ENCODE measurements at places on chromosomes 1 and 21.

DNA sequence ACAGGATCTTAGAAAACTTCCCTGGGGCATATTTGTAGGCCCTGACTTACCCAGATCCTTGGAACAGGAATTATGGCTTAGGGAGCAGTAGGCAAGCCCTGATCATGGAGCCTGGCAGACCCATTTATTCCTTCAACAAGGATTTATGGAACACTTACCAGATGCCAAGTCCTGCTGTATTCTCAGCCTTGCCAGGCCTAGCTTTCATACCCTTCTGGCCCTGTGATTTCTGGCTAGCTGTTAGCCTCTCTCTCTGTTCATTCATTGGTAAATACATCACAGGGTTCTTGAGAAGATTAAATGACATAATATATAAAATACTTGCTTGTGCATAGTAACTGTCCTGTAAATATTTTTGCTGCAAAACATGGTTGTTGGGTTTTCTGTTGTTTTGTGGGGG is 32.4 kb upstream of the SRP9 start:
- no peak for DNase-seq

DNA sequence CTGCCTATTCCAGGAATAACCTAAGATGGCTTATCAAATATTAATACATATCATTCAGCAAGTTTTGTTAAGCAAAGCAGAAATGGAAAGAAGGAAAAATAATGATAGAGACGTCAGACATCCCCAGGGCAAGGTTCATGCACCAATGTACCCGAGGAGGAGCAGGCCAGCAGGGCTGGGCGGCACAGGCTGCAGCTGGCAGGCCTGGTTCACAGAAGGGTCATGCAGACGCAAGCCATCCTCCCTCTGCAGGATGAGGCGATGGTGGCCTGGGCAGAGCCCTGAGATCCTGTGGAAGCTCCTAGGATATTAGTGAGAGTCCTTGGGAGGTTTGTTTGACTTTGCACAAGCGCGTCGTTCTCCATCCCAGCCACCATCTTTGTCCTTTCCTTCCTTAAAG is 30.0 kb downstream of the BATF3 start:
- no peak for DNase-seq

DNA sequence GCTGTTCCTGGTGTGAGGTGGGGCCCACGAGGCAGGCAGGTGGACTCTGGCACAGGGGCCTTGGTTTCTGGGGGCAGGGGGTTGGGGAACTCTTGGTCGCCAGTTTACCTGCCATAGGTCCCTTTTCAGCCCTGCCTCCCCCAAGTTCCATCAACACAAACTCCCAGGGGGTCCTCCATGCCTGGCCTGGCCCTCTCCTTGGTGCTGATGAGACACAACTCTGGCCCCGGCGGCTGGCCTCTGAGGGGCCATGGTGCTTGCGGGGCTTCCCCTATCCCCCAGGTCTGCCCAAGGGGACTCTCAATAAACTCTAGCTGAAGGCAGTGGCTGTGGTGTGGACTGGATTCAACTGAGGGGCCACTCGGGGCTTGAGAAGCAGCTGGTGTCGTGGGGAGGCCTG is 16.0 kb downstream of the HTR6 start:
- no peak for DNase-seq

GRCh38 chr1:110393691-110394492 is 3.1 kb upstream of the SLC16A4 start:
- DNase-seq = peak; percentile 82

GRCh38 chr1:156001662-156002171 is 19.0 kb downstream of the SSR2 start:
- peak; percentile 78 for DNase-seq

DNA sequence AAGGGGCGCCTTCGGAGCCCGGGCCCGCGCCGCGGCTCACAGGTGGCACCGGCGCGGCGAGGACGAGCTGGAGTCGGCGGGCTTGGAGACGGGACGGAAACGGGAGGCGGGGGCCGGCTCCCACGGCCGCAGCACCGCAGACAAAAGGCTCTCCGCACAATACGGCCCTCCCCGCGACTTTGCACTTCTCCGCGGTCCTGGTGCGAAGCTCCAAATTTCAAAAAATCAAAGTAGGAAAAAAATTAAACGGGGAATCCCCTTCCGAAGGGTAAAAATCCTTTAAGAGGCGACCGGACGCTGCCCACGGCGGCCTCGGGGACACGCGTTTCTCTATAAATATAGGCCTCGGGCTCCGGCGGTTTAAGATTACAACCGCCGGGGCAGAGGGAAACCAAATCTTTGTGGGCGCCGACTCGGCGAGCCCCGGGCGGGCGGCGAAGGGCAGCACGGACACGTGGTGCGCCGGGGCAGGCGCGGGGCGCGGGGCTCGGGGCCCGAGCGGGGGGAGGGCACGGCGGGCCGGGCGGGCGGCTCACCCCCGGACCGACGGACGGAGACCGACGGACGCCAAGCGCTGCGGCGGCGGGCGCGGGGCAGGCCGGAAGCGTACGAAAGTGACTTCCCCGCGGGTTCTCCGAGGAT is 453 bp downstream of the PABPC4 start:
- no peak for DNase-seq

DNA sequence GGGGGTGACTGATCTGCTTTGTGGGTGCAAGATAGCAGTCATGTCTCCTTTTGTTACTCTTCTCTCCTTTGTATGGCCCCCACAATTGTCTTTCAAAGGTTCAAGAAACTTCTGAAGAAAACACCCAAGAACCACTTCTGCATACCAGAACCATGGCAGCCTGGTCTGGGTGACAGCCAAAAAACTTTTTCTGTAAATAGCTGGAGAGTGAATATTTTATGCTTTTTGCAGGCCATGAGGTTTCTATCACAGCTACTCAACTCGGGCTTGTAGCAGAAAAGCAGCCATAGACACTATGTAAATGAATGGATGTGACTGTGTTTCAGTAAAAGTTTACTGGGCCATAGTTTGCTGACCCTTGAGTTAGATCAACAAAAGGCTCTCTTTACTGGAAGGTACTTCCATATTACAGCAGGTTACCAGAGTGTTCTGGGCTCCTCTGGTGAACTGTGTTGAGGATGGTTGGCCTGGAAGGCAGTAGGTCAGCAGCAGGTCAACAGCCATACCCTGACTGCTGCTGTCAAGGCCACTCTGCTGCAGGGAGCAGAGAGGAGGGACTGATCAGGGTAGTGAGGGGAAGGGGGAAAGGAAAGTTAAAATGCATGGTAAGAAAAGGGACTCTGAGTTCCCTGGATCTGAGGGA is 116.4 kb downstream of the GDAP2 start:
- peak; percentile 79 for DNase-seq

- DNase-seq = no peak
Observed at GRCh38 chr1:52579415-52579814, 22.8 kb upstream of the GPX7 start.

DNA sequence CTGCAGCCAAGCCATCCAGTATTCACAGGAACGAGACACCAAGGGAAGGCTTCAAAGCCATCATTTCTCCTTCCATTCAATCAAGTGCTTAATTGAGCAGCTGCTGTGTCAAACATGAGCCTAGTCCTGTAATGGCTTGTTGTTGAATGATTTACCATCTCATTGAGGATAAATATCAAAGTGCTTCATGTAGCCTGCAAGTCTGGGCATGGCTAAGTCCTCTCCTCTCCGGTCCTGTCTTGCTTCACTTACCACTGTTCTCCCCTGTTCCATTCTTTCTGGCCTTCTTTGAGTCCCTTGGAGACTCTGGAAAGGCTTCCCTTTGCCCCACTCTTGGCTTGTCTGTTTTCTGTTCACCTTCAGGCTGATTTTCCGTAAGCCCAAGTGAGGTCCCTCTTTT is 279.8 kb downstream of the PBX1 start:
- DNase-seq = no peak

DNA sequence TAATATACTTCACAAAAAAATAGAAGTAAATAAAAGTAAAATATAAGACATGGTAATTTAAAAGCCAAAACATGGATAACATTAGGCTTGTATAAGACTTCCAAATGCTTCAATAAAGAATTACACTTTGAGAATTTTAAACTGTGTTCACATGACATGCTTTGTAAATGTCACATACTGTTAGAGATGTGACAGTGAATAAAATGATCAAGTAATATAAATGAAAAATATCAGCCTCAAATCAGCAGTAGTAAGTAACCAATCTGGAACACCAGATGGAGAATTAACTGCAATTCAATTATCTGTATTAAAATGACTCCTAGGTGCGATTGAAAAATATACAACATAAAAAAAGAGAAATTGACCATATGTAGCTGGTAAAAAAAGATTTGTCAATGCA is 1260.8 kb downstream of the BRINP3 start:
- no peak for DNase-seq

DNA sequence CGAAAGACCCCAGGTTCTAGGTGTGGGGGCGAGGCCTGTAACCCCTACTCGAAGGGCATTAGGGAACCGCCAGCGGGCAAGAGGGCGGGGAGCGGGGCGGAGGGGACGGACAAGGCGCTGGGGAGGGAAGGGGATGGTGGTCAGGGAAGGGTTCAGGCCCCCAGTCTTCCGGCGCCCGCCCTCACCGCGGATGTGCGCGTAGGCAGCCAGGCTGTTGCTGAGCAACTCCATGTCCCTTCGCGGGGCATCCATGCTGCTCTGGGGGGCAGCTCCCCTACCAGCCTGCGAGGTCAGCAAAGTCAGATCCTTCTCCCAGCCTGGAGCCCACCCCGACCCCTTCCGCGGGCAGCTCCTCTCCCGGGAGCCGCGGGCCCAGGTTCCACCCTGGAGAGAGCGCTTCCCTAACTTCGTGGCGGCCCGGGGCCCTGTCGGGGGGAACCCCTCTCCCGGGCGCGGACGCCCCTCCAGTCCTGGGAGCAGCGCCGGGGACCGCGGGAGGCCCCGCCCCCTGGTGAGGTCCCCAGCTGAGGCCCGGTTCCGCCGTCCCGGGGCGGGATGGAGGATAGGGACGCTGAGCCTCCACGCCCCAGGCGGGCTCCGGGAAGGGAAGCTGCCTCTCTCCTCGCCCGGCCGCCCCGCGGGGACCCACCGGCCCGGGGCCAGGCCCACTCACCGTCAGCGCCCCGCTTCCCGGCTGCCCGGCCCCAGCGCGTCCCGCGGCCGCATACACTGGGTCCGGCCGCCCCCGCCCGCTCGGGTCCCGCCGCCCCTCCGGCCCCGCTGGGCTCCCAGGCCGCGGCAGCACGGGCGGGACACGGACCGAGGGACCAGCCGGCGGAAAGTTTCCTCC is 434 bp downstream of the EVA1B start:
- DNase-seq = peak; percentile 43

GRCh38 chr21:36694593-36695282 is 4.2 kb upstream of the SIM2 start:
- no peak for DNase-seq

DNA sequence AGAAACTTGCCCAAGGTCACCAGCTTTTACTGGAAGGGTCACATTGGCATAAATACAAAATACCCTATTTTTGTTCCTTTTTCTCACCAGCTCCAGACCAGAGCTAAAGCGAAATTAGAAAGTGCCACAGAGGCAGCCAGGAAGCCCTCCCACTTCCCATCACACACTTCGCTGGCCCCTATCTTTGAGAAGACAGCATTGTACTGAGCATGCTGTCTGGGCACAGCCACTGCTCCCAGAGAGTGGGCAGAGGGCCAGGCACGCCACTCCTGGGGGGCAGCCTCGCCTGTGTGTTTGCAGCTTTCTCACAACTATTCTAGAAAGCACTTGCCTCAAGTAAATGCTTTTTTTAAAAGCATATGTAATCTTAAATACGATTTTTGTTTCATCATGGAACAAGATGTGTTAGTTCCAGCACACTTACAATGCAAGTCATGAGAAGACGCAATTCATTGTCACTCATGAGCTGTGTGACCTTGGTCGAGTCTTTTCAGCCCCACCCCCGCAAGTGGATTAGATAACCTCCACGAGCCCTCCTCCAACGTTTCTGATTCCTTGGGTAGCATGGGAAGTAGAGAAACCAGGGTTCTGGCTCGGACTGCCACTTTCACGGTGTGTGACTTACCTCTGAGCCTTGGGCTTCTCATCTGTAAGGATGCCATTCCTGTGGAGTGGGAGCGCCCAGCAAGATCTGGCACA is 25.7 kb upstream of the EPHA8 start:
- DNase-seq = no peak

- DNase-seq = no peak
Observed at GRCh38 chr1:226026833-226027232, 27.7 kb upstream of the SDE2 start.

DNA sequence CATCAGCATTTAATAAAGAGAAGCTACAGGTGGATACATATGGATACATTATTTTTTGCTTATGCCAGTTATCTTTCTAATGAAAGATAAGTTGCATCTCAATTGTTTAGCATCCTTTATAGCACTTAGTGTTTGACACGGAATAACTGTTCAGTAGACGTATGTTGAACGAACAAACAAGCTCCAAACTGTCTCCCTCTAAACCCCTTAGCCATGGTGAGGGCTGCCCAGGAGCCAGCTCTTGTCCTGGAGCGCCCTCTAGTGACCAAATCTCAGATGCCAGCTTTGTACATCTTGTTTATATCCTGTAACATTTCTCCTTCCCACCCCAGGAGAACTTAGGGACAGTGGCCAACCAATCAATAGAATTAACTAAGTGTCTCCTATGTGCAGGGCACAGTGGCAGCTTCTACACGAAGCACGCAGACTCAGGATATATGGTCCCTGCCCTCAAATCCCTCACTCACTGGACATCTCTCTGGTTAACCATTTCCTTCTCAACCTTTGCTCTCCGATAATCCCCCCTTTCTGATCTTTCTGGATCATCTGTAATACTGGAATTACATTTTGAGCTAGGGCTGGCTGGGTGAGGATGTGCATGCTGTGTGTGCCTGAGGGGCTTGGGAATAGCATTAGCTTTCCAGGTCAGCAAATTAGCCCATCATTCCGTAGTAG is 22.9 kb downstream of the KCNA10 start:
- DNase-seq = peak; percentile 64

GRCh38 chr1:215146240-215146975 is 63.9 kb downstream of the KCNK2 start:
- peak; percentile 58 for DNase-seq

DNA sequence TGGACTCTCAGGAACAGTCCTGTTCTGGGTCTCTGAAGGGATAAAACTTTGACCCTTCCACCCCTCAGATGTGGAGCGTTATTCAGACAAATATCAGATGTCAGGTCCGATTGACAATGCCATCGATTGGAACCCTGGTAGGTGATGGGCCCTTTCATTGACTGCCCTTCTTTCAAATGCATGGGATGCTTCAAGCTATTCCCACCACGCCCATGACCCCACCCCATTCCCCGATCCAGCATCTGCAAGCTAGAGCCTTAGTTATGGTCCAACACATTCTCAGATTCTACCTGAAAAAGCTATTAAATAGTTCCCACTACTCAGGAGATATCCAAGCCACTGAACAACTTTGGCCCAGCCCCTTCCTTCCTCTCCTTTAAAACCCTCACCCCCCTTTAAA is 12.5 kb downstream of the POLR3GL start:
- DNase-seq = no peak

GRCh38 chr1:4071653-4072052 is 171.6 kb upstream of the C1orf174 start:
- no peak for DNase-seq

- DNase-seq = peak; percentile 90
Observed at GRCh38 chr1:42966688-42967612, 8.3 kb upstream of the SLC2A1 start.

- peak; percentile 25 for DNase-seq
Observed at GRCh38 chr1:28190337-28190979, 14.0 kb upstream of the PTAFR start.
